Activated CD4-positive, alpha-beta T cell treated with anti-CD3 and anti-CD28 coated beads, Interleukin-2, amount 50 U/mL, for 48 hours (primary cell): ENCODE measurements at places on chromosomes 4 and X.
A peak's percentile ranks its signal among the peaks of the same experiment; 100 is the strongest.

- peak; percentile 32 for DNase-seq
Observed at GRCh38 chr4:150209140-150209829, 131.0 kb downstream of the DCLK2 start.

DNA sequence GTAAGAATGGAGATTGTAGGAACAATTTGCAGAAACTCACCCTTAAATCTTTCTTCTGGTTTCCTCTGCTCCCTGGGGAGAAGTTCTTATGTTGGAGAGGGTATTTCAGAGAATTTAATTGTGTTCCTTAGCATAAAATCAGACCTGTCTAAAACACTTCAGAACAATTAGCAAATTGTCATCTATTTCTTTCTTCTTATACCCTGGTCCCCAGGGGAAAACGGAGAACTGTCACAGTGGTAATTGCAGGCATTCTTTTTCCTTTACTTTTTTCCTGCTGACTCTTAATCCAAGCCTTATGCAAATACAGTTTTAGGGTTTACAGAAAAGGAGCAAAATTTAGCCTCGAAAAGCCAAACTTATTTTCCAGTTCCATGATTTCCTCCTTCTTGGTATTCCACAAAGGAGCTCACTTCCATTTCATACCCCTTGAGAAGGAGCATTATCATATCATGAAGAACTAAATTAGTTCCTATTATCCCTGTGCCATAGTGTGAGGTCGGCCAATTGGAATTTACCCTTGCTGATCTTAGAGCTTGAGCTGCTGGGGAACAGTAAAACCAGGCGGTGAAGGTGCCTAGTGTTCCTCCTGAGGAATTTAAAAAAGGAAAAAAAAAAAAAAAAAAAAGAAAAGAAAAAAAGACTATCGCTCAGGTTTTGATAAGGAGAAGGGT is 173.8 kb downstream of the IL15 start:
- no peak for DNase-seq

DNA sequence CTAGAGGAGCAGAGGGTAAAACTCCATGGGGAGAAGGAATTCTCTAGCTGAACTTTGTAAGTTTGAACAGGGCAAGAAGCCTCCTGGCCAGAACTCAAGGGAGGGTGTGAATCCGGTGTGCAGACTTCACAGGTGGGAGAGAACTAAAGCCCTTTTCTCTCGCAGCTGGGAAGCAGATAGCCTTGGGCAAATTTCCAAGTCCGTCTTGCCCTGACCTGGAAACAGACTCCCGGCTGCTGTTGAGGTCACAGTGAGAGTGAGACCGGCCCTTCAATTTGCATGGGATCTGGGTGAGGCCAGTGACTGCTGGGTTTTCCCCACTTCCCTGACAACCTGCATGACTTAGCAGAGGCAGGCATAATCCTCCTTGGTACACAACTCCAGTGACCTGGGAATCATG is 94.5 kb upstream of the ZNF827 start:
- no peak for DNase-seq

GRCh38 chr4:101500742-101501141 is 153.4 kb upstream of the PPP3CA start:
- DNase-seq, result no peak

DNA sequence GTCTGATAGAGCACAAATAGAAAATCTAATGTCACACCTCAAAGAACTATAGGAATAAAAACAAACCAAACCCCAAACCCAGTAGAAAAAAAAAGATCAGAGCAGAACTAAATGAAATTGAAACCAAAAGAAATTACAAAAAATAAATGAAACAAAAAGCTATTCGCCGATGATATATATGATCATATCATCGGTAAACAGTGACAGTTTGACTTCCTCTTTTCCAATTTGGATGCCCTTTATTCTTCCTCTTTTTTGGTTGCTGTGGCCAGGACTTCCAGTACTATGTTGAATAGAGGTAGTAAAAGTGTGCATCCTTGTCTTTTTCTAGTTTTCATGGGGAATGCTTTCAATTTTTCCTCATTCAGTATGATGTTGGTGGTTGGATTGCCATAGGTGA is 215.3 kb upstream of the AR start:
- DNase-seq, result no peak

DNA sequence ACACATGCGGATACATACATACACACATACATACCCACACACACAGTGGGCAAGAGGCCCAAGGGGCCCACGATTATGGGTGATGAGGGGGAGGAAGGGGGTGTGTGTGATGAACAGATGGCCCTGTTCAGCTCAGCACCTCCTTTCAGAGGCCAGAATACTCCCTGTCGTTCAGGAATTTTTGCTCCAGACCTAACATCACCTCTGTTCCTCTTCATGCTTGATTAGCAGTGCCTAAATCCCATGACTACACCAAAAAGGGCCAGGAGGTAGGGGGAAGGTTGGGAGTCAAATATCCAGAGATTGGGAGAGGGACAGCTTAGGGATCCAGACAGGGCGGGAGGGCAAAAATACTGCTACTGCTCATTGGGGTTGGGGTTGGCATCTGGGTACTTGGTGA is 42.7 kb downstream of the SMC1A start:
- no peak for DNase-seq

DNA sequence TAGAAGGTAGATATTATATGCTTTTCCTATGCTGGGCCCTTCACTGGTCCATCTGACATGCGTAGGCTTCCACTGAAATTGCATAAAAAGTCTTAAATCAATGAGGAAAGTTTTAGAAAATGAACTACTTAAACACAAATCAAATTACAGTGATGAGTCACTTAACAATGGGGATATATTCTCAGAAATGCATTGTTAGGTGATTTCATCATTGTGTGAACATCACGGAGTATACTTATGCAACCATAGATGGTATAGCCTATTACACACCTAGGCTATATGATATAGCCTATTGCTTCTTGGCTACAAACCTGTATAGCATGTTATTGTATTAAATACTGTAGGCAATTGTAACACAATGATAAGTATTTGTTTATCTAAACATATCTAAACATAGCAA is 10.3 kb downstream of the STAP1 start:
- no peak for DNase-seq

DNA sequence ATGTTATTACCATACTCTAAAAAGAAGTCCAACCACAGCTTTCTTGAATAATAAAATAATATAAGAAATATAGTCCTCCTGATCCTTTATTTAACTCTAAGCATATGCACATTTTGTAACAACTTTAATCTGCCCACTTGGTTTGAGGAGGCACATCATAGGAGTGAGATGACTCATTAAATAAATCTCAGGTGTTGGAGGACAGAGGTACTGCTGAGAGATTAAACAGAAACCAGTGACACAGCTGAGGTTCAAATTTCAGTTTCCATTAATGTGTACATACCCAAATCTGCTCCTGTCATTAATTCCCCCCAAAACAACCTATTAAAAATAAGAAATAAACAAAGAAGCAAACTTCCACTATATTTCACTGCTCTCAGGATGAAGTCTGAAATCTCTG is 211.0 kb downstream of the KCTD8 start:
- DNase-seq, result no peak

- DNase-seq, result no peak
Observed at GRCh38 chr4:54228961-54229501, at the start of gene PDGFRA. Gene PDGFRA, plus strand, starts transcription at chr4:54229293. Its CDS starts 29,476 bp downstream, at chr4:54258769.

GRCh38 chr4:41157009-41157408 is 57.3 kb downstream of the APBB2 start:
- DNase-seq, result no peak

- DNase-seq, result no peak
Observed at GRCh38 chr4:139025841-139026240, 10.3 kb downstream of the NOCT start.

DNA sequence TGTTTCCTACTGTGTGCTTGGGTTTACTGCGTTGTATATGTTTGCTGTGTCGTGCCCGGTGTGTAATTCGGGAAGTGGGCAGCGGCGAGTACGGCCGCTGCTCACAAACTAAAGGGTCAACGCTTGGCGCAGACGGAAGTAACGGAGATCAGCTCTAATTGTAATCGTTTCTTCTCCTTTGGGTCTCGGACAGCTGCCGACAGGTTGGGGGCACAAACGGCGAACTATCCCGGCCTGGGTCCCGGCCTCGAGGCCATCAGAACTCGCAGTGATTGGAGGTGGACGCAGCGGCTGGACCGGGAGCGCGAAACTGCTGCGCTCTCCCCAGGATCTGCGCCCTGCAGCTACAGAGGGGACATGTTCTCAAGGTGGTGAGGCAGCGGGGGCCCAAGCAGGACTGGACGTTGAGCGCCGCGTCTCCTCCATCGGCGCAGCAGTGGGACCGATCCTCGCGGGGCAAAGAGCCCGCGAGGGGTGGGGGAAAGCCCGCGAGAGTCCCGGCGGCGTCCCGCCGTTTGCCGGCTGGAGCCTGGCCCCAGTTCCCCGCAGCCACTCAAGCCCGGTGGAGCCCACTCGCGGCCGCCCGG is 516 bp upstream of the ZIC3 start:
- no peak for DNase-seq

DNA sequence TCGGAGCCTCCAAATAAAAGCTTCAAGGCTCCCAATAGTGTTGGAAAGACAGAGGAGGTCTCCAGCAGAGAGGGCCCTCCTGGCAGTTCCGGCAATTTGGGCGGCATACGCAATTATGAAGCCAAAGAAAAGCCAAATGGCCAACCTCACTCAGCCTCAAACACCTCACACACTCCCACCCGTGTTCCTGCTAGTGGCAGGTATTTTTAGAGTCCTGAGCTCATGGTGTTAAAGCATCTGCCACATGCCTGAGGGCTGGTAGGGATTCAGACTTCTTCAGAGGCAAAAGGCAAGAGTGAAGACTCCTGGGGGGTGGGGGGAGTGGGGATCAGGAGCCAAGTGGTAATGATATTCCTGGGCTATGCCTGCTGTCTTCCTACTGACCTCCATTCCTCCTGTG is 7.4 kb downstream of the RAB33A start:
- no peak for DNase-seq

DNA sequence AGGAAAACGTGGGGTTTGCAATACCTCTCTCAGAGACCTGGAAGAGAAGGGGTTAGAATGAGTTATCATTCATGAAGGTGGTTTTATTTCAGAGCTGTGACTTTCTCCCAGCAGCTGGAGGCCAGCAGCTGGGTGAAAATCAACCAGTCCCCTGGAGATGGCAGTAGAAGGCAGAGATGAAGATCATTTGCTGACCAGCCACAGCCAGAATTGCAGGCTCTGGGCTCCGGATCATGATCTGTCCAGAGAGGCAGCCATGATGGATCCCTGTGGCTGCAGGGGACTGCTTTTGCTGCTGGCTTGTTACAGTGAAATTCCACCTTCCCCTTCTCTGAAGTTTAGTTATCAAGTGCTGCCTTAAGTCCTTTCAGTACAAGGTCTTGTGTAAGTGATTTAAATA is 46.9 kb upstream of the TAB3 start:
- no peak for DNase-seq

GRCh38 chr4:122636697-122637096 is 15.8 kb upstream of the IL21 start:
- DNase-seq, result no peak

- no peak for DNase-seq
Observed at GRCh38 chr4:62191451-62192240, 991.5 kb downstream of the ADGRL3 start.

GRCh38 chrX:149762696-149763614 is 10.9 kb upstream of the HSFX1 start:
- DNase-seq, result no peak

DNA sequence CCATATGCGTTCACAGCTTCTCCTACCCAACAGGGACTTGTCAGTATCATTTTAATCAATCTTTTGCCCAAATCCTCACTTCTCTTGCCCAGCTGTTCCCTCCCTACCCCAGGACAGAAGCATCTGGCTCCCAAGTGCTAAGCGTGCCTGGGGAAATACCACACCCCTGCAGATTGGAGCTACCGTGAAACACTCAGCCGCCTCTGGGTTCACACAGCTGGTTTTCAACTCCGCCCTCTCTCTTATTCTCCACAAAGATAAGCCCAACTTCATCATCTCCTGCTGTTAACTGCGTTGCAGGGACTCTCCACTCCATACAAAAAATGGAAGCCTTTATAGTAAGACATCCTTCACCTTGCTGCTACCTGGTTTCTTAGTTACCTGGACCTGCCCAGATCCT is 147.3 kb upstream of the FTHL17 start:
- no peak for DNase-seq
